ENCODE measurements at places on chromosomes 6 and 20.

- no peak for DNase-seq
These were observed 770 bp downstream of the TCF19 start for GRCh38 chr6:31158863-31159855.

GRCh38 chr6:148027201-148027600 is 315.4 kb upstream of the SASH1 start:
- no peak for DNase-seq

DNA sequence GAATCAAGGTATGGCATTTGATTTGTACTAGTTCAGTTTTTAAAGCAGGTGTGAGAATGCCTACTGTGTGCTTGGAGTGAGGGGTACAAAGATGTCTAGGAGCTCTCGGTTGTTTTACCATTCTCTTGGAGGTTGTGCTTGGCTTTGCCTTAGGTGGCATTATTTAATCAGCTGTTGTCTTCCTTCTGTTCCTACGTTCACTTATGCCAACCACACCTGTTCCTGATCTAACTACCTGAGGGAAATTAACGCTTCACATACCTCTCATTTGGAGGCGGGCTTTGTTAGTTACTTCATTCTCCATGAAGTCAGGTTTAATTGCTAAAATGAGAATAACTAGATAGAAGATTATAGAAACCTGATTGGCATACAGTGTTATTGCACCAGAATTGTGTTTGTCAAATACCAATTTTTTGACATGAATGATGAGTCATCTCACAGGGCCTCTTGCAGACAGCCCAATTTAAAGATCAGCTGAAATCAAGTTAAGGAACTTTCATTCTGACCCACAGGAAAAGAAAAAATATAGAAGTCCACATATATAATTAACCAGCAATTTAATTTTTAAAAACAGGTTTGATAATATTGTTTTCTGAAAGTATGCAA is 24.8 kb upstream of the PBOV1 start:
- DNase-seq: no peak

GRCh38 chr6:151209071-151209831 is 30.5 kb upstream of the AKAP12 start:
- no peak for DNase-seq

DNA sequence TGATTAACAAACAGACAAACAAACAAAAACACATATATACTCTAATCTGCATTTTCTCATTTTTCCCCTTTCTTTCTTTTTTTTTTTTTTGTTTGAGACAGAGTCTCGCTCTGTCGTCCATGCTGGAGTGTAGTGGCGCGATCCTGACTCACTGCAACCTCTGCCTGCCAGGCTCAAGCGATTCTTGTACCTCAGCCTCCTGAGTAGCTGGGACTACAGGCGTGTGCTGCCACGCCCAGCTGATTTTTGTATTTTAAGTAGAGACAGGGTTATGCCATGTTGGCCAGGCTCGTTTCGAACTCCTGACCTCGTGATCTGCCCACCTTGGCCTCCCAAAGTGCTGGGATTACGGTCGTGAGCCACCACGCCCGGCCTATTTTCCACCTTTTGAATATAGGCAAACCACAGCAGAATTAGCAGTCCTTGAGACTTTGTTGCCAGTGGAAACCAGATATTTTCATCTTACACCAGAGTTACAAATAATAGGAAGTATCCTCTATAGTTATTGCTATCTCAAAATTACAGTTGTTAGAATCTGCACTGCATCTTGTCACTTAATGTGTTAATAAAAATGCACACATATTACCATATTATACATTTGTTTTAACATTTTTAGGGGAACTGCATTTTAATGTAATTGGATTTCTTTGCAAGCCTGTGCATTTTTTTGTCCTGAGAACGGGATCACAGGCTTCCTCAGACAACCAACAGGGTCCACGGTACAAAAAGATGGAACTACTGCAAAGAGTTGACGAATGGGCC is 208.2 kb upstream of the ZNF217 start:
- no peak for DNase-seq

DNA sequence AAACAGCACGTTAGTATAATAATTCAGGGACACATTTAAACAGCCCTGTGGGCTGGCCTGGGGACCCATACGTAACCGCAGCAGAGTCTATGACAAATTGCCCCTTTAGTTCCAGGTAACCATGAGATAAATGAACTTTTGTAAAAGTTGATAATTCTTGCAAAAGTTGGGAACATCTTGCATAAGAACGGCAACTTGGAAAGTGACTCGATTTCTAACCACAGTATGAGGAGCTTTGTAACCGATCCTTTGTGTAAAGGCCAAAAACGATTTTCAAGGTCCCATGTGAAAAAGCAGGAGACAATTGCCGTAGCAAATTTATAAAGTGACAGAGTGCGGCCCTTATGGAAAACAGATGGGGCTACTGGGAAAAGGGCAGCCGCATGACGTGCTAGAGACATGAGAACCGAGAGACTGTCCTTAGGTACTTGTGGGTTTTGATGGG is 81.6 kb downstream of the PSMG4 start:
- no peak for DNase-seq

- no peak for DNase-seq
These were observed 5.0 kb upstream of the PXDC1 start for GRCh38 chr6:3756546-3756945.

GRCh38 chr6:4668271-4669179 is 107.7 kb upstream of the CDYL start:
- no peak for DNase-seq

GRCh38 chr6:56293781-56294180 is 46.4 kb upstream of the COL21A1 start:
- no peak for DNase-seq

- DNase-seq: no peak
These were observed 109.9 kb upstream of the TIAM2 start for GRCh38 chr6:154885214-154885613.

DNA sequence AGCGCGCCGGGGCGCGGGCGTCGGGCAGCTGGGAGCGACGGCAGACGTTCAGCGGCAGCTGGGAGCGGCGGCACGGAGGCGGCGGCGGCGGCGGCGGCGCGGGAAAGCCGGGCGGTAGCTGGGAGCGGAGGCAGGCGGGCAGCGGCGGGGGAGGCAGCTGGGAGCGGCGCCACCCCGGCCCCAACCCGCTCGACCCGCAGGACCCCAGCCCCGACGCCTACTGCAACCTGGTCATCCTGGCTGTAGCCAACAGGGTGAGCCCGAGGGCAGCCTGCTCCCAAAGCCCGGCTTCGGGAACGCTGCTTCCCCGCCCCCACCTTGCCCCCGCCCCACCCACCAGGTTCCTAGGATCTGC is 8.9 kb downstream of the CCM2L start:
- DNase-seq: no peak

All from C1 segment of cervical spinal cord (tissue), 14 donors.